Activated CD8-positive, alpha-beta memory T cell treated with anti-CD3 and anti-CD28 coated beads for 48 hours (primary cell): ENCODE measurements at places on chromosomes 3 and 15.

DNA sequence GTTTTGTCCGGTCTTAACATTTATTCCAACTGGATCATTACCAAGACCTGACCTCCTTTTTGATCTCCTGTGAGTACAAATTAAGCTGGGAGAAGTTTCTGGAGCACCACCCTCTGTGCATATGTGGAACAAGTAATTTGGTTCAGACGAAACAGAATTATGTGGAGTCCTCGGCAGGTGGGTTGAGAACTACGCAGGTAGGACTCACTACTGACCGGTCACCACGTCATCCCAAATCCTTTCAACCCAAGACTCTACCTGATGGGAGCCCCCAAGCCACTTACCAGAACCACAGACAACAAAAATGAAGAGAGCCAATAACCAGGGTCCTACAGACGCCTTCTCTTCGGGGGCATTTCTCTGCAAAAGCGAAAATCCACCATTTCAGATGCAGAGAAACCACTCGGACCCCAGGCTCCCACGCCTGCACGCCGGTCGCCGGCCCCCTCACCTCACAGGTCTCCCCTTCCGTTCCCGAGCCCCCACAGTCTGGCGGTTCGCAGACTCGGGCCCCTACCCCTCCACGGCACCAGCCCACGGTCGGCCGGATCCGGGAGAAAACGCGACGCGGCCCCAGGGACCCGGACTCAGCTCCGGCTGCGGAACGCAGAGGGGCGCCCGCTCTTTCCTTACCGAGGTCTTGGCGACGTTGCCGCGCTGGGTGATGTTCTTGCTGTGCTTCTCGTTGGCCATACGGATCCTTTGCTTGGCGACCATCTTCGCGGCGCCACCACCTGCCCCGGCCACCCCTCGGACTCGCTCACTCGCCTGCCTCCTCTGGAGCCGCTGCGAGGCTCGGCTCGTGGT, 674 bp downstream of the SERP1 start:
- peak; percentile 15 for DNase-seq

DNA sequence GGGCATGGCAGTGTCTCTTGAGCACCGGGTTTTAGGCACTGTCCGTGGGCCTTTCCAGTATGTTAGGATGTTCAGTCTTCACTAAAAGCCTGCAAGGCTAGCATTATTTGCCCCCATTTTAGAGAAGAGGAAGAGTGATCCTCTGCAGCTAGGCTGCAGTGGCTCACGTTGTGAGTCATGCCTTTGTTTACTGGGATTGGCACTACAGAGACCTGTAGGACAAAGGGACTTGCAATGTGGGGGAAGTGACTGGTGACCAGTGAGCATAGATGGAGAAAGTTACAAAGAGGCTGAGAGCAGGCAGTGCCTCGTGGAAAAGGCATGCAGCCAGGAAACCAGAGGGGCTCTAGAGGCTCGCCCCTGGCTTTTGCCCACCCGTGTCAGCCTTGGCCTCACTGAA, 26.8 kb upstream of the CPNE9 start:
- DNase-seq: no peak

- no peak for DNase-seq
These were observed 7.7 kb downstream of the CLDN11 start for GRCh38 chr3:170426240-170426797.

- no peak for DNase-seq
These were observed 243.1 kb upstream of the GOLGA6L4 start for GRCh38 chr15:83992324-83993031.

GRCh38 chr3:88362428-88362827, 212.7 kb downstream of the C3orf38 start:
- DNase-seq: no peak

- no peak for DNase-seq
These were observed 706.9 kb downstream of the TBL1XR1 start for GRCh38 chr3:176490357-176490756.

DNA sequence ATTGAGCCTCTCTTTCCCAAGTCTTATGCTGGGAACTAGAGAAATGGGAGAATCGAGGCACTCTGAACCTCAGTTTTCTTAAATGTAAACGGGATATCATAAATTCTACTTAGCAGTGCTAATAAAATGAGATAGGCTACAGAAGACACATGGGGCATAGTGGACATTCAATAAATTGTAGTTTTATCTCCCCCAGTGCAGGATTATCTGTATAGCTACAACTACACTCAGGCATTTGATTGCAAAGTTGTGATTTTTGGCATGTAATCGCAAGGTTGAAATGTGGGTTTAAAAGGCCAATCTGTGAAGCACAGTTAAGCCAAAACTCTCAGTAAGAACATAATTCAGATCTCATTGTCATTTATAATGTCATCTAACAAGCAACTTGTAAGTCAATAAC, 413.7 kb upstream of the LMCD1 start:
- DNase-seq: no peak

GRCh38 chr15:75639709-75640482, at the start of gene IMP3:
TSS of gene IMP3 (minus strand) at chr15:75640224. CDS start at chr15:75640168, 56 bp downstream.
- peak; percentile 85 for DNase-seq

GRCh38 chr3:66482018-66482404, 18.8 kb downstream of the LRIG1 start:
- no peak for DNase-seq

GRCh38 chr3:69203631-69204314, 81.4 kb upstream of the LMOD3 start:
- DNase-seq: no peak

DNA sequence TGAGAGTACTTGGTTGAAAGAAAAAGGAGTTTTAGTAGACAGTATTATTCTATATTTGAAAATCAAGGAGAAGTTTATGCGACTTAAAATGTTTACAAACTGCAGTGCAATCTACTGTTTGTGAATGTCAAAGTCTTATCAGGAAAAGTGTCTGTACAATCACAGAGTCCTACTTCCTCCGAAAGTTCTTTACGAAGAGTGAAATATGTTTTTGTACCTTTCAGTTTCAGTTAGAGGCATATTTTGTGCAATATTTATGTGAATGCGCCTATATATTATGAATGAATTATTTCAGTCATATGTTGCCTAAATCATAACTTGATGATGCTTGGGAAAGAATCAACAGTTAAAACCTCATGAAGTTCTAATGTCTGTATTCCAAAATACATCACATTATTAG, 31.5 kb downstream of the NGRN start:
- DNase-seq: no peak

DNA sequence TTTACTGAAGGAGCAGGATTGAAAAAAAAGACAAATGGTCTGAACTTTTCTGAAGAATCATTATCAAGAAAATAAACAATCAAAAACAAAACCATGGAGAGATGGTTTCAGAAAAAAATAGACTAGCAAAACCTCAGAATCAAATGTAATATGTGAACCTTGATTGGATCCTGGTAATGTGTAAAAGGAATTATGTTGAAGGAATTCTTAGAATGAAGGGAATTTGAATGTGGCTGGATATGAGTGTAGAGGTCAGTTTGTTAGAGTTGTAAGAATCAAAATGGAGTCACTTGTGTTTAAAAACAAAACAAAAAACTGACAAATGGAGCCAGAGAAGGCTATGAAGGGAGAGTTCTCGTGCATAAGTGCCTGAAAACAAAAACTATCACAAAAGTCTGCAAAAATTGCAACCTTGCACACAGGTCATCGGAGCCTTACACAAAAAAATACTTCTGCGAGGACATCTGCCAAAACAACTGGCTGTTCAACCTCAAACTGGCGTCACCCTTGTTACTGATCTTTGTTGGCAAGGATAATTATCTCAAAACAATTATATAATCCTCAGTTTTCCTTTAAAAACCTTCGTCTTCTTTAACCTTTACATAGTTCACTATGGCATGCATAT, 19.1 kb upstream of the ATP13A3 start:
- no peak for DNase-seq

GRCh38 chr3:141431411-141432378, 55.1 kb upstream of the RASA2 start:
- no peak for DNase-seq

DNA sequence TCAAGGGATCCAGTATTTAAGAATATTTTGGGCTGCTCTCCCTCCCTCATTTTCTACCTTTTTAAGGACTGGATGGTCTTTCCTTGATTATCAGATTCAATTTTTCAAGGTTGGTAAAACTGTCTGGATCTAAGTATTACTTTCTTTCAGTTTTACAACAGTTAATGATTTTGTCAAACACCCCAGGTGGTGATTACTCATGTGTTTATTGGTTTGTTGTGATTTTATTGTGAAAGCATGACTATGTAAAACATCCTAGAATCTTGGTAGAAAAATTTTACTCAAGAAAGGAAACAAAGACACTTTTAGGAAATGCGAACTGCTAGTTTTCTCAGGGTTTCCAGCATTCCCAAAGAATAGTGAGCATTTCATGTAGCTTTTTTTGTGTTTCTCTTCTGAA, 7.3 kb downstream of the GTF2E1 start:
- DNase-seq: no peak

- no peak for DNase-seq
These were observed 51.3 kb downstream of the GPD1L start for GRCh38 chr3:32157600-32158264.

GRCh38 chr3:197406266-197406665, 107.9 kb upstream of the DLG1 start:
- no peak for DNase-seq

DNA sequence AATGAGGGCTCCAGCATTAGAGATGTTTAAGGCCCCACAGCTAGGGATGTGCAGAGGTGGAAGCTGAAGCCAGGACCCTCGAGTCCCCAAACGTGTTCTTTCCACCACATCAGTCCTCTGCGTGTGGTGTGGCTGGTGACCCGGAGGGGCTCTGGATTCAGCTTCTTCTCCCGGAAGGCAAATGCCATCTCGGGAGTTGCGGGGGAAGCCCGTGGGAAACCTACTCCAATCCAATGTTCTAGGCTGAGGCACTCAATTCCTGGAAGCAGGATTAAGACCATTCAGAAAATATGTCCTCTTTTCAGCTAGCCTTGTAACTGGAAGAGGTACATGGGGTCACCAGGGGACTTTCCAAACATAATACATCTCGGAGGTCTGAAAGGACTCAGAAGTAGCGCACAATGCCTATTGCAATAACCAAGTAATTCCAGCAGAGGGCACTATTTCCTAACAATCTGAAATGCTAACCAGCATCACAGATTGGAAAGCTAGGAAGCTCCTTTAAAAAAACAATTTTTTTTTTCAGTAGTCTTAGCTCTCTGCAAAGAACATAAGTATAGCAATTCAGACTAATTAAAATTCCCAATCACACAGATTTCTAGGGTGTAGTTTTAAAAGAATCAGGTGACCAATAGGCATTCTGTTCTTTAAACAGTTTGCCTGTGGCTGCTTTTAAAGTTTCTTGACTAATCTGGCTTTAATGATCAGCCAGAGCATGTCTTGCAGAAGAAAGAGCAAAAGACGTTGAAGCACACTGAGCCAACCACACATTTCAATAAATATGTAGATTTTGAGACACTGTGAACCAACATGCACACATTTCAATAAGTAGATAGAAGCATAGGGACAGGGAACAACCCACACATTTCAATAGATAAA, 36.1 kb downstream of the BNC1 start:
- no peak for DNase-seq

DNA sequence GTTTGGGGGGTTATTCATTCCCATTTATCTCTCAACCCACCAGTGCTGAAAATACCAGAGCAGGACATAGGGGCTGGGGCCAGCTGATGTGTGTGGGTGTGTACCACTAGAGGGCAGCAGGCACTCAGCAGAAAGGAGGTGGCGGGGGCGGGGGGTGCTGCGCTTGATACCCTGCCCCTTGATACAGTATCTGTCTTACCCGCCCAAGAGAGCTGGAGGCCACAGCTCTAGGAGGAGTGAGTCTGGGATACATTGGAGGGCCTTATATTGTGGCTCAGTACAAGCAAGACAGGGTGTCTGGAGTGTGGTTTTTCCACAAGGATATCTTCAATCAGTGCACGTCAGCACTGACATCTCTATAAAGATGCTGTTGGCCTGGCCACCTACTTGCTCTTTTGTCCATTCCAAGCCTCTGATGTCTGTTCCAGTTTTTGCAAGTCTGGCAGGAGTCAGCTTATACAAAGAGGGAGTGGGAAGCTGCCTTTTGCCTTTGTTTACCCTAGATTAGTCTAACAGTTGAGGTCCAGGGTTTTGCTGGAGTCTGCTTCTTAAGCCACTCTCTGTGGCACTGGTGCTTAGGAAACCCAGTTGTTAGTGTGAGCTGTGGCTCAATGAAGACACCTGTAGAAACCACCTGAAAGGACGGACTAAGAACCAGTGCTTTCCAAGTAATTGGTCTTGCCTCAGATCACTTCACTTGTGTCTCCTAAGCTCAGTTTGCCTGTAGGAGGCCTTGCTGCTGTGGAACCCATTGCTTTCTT, 1.5 kb upstream of the RBM15B start:
- no peak for DNase-seq

DNA sequence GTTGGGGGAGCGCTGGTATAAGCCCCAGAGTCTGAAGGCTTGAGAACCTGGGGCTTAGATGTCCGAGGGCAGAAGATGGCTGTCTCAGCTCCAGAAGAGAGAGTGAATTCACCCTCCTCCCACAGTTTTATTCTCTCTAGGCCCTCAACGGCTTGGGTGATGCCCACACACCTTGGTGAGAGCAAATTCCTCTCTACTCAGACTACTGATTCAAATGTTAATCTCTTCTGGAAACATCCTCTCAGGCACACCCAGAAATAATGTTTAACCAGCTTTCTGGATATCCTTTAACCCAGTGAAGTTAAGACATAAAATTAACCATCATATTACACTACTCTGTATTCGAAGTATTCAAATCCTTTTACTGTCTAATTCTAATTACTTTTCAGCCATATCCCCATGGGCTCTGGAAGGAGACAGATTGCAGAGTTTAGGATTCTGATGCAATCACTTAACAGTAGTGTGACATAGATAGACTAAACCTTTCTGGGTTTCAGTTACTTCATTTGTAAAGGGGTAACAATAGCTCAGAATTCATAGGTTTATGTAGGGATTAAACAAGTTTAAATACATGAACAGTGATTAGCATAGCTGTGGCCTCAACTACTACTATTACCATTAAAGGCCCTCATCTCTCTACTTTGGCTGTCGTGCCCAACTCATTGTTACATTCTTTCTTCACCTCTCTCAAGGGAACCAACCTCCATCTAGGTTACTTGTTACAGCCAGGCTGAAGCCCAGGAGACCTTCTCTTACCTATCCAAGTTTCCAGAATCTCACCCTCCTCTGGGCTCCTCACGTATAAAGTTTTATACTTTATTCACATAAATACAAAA, 25.7 kb upstream of the ANO10 start:
- no peak for DNase-seq

DNA sequence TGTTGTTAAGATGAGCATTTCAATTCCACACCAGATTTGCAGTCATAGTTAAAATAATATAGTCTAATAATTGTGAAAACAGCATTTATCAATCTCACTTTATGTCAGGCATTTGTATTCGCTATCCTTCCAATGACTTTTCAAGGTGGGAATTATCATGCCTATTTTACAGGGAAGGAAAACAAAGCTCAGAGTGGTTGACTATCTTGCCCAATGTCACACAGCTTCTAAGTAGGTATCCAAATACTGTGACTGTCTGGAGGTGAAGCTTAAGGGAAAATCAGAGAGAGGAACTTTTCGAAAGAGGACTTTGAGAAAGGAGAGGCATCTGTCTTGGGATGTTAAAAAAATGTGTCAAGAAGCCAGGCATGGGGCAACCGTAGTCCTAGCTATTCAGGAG, 443.1 kb downstream of the FOXP1 start:
- DNase-seq: no peak
